ENCODE measurements at places on chromosomes 16 and 17.

- DNase-seq = no peak
Measured at GRCh38 chr17:44829523-44830358, at the start of gene GJC1. TSS of gene GJC1 (minus strand) at chr17:44830287. CDS start at chr17:44805817, 24,470 bp downstream.

DNA sequence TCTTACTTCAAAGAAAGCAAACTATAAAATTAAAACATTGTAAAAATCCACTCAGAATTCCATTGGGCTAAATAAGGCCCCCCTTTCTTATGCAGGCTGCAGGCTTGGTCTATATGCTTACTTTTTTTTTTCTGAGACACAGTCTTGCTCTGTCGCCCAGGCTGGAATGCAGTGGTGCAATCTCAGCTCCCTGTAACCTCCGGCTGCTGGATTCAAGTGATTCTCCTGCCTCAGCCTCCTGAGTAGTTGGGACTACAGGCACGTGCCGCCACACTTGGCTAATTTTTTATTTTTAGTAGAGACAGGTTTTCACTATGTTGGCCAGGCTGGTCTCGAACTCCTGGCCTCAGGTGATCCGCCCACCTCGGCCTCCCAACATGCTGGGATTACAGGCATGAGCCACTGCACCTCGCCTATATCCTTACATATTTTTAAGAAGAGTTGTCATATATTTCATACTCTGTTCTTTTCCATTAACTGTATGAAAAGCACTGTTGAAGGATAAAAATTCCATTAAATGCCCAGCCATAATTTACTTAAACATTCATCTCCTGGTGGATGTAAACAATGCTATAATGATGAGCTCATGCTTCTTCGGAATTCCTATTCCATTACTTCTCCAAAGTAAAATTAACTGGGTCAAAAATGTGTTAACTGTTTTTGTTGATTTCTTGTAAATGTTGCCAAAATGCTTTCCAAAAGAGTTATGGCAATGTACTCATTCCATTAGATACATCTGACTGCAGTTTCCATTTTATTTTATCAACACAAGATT, 17.8 kb downstream of the SNN start:
- no peak for DNase-seq

DNA sequence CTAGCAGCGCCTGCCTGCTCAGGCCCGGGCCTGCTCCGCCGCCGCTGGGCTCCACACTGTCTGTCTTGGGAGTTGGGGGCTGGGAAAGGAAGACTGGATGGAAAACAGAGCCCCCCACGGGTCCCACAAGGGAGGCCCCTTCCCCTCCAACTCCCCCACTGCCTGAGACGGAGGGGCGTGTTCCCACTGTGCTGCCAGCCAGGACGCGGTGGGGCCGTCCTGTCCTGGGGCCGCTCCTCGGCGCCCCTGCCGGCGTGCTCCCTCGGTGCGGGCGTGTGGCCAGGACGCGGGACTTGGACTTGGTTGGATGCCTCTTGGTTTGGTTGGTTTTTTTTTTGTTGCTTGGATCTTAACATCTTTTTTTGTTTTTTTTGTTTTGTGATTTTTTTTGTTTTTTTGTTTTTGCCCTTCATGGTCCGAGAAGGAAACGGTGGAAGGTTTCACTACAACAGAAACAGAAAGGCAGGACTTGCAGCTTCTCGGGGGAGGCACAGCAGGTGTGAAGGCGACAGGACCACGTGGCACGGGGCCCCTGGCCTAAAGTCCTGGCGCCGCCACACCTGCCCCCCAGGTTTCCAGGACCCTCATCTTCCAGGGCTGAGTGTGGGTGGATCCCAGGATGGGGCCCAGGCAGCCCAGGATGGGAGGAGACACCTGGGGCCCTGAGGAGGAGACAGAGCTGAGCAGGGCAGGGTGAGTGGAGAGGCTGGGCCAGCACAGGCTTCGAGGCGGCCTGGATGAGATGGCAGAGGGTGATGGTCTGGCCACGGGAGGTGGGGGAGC, 16.0 kb downstream of the ENGASE start:
- no peak for DNase-seq

DNA sequence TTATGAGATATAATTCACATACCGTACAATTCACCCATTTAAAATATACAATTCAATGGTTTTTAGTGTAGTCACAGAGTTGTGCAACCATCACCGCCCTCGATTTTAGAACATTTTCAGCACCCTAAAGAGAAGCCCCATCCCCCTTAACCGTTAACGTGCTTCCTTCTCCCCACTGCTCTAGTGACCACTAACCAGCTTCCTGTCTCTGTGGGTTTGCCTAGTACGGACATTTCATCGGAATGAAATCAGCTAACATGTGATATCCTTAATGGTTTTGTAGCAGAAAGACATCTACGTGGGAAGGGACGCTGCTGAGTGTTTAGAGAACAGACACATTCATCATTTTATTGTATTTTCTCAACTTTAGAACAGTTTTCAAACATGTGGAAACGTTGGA, 80.8 kb upstream of the HSBP1 start:
- no peak for DNase-seq

DNA sequence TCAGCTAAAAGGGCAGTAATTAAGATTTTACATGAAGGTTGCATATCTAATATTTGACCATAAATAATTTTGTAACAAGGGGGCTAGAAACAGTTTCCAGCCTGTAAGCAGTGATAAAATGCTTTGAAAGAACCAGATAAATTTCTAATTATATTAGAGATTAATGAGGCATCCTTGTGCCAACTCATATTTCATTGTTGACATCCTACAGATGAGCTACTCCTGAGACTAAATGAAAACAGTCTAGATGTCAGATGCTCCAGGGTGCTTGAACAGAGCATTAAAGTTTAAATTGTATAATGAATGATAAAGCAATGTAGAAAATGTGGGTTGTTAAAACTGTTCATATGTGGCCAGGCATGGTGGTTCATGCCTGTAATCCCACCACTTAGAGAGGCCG, 23.3 kb downstream of the IQCK start:
- DNase-seq = no peak

All from NCI-H187 treated with DMSO at 0.1 percent for 48 hours (cell line).